ENCODE measurements at places on chromosomes 2 and 18. TPM values are rescaled to one million over a fixed set of nuclear protein-coding genes. Genes with fewer than 3 reads are reported as not detected.

GLI2 gene
- total RNA-seq: 4.7 TPM

ANKAR gene
- total RNA-seq: 4.4 TPM

WNT6 gene
- total RNA-seq: not detected

UBR3 gene
- 51.9 TPM for total RNA-seq

DQX1 gene
- not detected for total RNA-seq

PLGLB1 gene
- total RNA-seq: 0.28 TPM

- H3K36me3 ChIP-seq: no peaks in the 10 kb centered on the region
- no peak overlapping the region for H3K27ac ChIP-seq
- no peak for DNase-seq
- H3K4me3 ChIP-seq: no peak overlapping the region
- H3K27me3 ChIP-seq: no peaks in the 10 kb centered on the region
Measured at GRCh38 chr18:2134364-2134763, 436.9 kb downstream of the METTL4 start.

DNA sequence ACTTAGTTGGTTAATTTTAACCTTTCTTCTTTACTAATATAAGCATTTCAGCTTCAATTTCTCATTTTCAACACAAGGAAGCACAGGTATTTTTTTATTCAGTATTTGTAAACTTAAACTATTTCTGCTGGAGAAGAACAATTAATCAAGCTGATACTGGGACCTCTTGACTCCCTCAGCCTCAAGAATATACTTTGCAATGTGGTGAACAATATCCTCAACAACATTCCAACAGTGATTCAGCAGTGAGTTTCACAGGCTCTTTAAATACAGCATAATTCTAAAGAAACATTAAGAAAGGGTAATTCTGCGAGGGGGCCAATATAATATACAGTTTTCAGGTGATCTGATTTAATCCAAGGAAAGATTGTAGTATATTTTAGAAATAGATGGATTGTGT lies 10.0 kb downstream of the RAPGEF4 start:
- H3K4me3 ChIP-seq: no peak overlapping the region
- DNase-seq: peak; percentile 85
- H3K27me3 ChIP-seq: no peaks in the 10 kb centered on the region
- no peaks in the 10 kb centered on the region for H3K4me1 ChIP-seq
- H3K27ac ChIP-seq: no peak overlapping the region

DNA sequence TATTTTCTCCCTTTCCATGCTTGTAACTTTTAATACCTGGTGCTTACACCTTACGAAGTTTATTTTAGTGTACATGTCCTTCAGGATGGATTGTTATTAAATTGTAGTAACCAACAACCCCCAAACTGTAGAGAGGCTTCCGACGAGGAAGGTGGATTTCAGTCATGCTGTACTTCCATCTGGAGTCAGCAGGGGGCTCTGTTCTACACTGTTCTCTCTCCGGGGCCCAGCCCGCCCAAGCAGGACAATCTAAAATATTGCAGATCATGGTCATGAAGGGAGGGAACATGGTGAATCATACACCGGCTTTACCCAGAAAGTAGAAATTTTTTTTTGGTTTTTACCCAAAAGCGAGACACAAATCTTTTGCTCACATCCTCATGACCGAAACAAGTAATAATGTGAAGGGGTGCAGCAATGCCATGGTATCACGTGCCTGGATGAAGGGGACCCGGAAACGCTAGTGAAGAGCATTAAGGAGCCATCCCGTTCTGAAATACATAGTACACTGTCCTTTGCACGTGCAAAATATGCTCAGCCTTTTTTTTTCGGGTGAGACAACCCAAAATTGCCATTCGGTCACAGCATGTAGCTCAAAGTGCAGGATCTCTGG lies 884.8 kb downstream of the EPHA4 start:
- no peaks in the 10 kb centered on the region for H3K27me3 ChIP-seq
- DNase-seq: peak; percentile 60
- no peak overlapping the region for H3K4me3 ChIP-seq

DNA sequence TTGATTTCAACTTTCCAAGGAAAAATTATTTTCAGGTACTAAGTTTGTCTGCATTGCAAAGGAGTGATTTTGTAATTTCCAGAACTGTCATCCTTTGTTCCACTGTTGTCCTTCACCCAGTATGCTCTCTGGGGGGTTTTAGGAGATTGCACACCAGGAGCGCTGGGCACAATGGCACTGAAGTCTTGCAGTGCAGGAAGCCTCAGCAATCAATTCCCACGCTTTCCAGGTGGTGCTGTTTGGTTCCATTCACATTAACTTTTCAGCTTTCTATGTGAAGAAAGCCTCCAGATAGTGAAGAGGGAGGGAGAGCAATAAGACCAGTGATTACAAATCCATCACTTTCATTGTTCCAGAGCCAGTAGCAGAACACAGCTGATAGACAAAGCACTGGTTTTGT lies 344.0 kb upstream of the VWC2L start:
- H3K4me1 ChIP-seq: no peaks in the 10 kb centered on the region
- no peak overlapping the region for H3K27ac ChIP-seq
- no peak for DNase-seq
- H3K4me3 ChIP-seq: no peak overlapping the region

- H3K4me3 ChIP-seq: no peak overlapping the region
- no peaks in the 10 kb centered on the region for H3K27me3 ChIP-seq
- H3K4me1 ChIP-seq: no peaks in the 10 kb centered on the region
- DNase-seq: no peak
- no peak overlapping the region for H3K27ac ChIP-seq
Measured at GRCh38 chr2:136351684-136352083, 233.7 kb upstream of the CXCR4 start.

- H3K4me1 ChIP-seq: peaks cover 13% of the 10 kb centered on the region
- peak within 1 kb of the TSS; percentile 91 for H3K4me3 ChIP-seq
- H3K36me3 ChIP-seq: no peaks in the 10 kb centered on the region
Measured at GRCh38 chr2:84880645-84881521, at the start of gene TRABD2A. TSS of gene TRABD2A (minus strand) at chr2:84881084. CDS start at chr2:84881039, 45 bp downstream.

DNA sequence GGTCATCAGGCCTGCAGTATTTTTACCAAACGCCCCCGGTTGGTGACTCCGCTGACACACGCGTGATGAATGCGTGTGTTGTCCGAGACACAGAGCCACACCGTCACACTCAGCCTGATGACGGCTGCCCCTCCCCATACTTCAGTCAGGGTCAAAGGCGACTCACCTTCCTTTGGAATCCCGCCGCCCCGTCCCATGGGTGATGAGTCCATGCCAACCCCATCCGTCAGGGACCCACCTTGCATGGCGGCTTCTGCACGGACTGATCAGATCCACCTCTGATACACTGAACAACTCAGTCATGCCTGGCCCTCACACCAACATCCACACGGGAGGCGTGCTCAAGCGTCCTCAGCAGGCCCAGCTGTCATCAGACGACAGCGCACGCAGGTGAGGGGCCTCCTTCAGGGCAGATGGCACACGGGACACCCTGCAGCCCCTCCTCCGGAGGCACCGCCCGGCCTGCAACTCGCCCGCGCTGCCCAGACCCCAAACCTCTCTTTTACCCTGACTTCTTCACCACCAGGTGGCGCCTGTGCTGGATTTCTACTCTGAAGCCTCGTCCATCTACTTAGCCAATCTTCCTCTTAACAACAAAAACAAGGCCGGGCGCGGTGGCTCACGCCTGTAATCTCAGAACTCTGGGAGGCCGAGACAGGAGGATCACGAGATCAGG lies 89.2 kb downstream of the ZNF516 start:
- H3K4me1 ChIP-seq: no peaks in the 10 kb centered on the region
- DNase-seq: peak; percentile 30
- no peak overlapping the region for H3K27ac ChIP-seq
- peaks cover 22% of the 10 kb centered on the region for H3K36me3 ChIP-seq
- no peaks in the 10 kb centered on the region for H3K27me3 ChIP-seq

- H3K4me1 ChIP-seq: no peaks in the 10 kb centered on the region
- H3K27me3 ChIP-seq: peaks cover 17% of the 10 kb centered on the region
- H3K27ac ChIP-seq: no peak overlapping the region
- no peak for DNase-seq
- H3K4me3 ChIP-seq: no peak overlapping the region
Measured at GRCh38 chr2:38485734-38486133, 108.7 kb upstream of the ATL2 start.

GRCh38 chr2:151774506-151774905 lies 40.2 kb upstream of the NEB start:
- peaks cover 8% of the 10 kb centered on the region for H3K4me1 ChIP-seq
- H3K27me3 ChIP-seq: no peaks in the 10 kb centered on the region
- H3K27ac ChIP-seq: no peak overlapping the region
- H3K4me3 ChIP-seq: no peak overlapping the region

- DNase-seq: no peak
- peaks cover 6% of the 10 kb centered on the region for H3K36me3 ChIP-seq
- H3K27ac ChIP-seq: no peak overlapping the region
- no peak overlapping the region for H3K4me3 ChIP-seq
- H3K27me3 ChIP-seq: no peaks in the 10 kb centered on the region
Measured at GRCh38 chr2:24744356-24744755, 48.8 kb downstream of the PTRHD1 start.

GRCh38 chr2:209933499-209934483 lies 68.6 kb upstream of the RPE start:
- no peak overlapping the region for H3K27ac ChIP-seq
- H3K36me3 ChIP-seq: no peaks in the 10 kb centered on the region
- peak; percentile 75 for DNase-seq
- peaks cover 2% of the 10 kb centered on the region for H3K4me1 ChIP-seq
- no peak overlapping the region for H3K4me3 ChIP-seq

DNA sequence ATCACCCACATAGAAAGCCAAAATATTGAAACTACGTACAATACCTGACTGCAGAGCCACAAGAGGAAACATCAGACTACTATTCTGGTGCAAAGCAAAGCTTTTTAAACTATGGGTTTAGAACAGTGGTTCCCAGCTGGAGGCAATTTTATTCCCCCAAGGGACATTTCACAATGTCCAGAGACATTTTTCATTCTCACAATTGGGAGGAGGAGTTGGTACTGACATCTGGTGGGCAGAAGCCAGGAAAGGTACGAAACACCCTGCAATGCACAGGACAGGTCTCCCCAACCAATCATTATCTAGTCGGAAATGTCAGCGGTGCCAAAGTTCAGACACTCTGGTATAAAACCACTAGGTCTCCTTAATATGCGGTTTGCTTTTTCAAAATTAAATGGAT lies 88.4 kb upstream of the ARL5A start:
- no peak for DNase-seq
- no peaks in the 10 kb centered on the region for H3K36me3 ChIP-seq
- H3K27ac ChIP-seq: no peak overlapping the region
- H3K4me1 ChIP-seq: no peaks in the 10 kb centered on the region
- H3K27me3 ChIP-seq: no peaks in the 10 kb centered on the region
- H3K4me3 ChIP-seq: no peak overlapping the region

- no peaks in the 10 kb centered on the region for H3K36me3 ChIP-seq
- H3K27ac ChIP-seq: no peak overlapping the region
- H3K27me3 ChIP-seq: no peaks in the 10 kb centered on the region
- no peaks in the 10 kb centered on the region for H3K4me1 ChIP-seq
Measured at GRCh38 chr18:13287372-13287771, 68.8 kb downstream of the LDLRAD4 start.

- DNase-seq: no peak
- no peak overlapping the region for H3K4me3 ChIP-seq
- no peaks in the 10 kb centered on the region for H3K27me3 ChIP-seq
- H3K36me3 ChIP-seq: no peaks in the 10 kb centered on the region
- no peaks in the 10 kb centered on the region for H3K4me1 ChIP-seq
Measured at GRCh38 chr2:61769093-61769675, 84.7 kb downstream of the FAM161A start.

- H3K27me3 ChIP-seq: no peaks in the 10 kb centered on the region
- no peak overlapping the region for H3K4me3 ChIP-seq
- no peaks in the 10 kb centered on the region for H3K36me3 ChIP-seq
- no peak for DNase-seq
- H3K4me1 ChIP-seq: peaks cover 9% of the 10 kb centered on the region
Measured at GRCh38 chr2:196314780-196315179, 143.4 kb upstream of the STK17B start.

DNA sequence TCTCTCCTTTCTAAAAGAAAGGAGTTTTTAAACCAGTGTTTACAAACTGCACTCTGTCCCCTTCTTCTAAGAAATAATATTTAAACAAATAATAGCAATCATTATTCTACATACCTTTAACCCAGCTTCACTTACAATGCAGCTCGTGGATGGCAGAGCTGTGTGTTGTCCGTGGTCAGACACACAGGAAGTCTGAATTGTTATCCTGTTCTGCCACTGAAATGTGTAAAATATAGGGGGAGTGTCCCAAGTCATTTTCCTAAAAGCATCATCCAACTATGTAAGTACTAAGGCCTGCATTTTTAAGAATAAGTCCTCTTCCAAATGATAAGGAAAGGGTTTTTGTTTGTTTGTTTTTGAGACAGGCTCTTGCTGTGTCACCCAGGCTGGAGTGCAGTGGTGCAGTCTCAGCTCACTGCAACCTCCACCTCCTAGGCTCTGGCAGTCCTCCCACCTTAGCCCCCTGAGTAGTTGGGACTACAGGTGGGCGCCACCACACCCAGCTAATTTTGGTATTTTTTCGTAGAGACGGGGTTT lies 2.7 kb upstream of the PPP4R1 start:
- no peaks in the 10 kb centered on the region for H3K36me3 ChIP-seq
- H3K27ac ChIP-seq: no peak overlapping the region
- no peak for DNase-seq
- no peaks in the 10 kb centered on the region for H3K27me3 ChIP-seq
- no peak overlapping the region for H3K4me3 ChIP-seq
- H3K4me1 ChIP-seq: peaks cover 13% of the 10 kb centered on the region
